ENCODE measurements at places on chromosomes 16 and 17.
A peak's percentile ranks its signal among the peaks of the same experiment; 100 is the strongest.

GRCh38 chr16:79415983-79416640 is 184.4 kb downstream of the MAF start:
- no peak for DNase-seq

GRCh38 chr16:60558936-60559335 is 1477.3 kb downstream of the CDH8 start:
- DNase-seq: no peak

- DNase-seq: no peak
These were observed 113.1 kb downstream of the SOCS1 start for GRCh38 chr16:11142951-11143350.

GRCh38 chr17:56206351-56206750 is 53.1 kb downstream of the ANKFN1 start:
- DNase-seq: no peak

GRCh38 chr16:50151322-50151721 is 1.8 kb upstream of the TENT4B start:
- DNase-seq: no peak

DNA sequence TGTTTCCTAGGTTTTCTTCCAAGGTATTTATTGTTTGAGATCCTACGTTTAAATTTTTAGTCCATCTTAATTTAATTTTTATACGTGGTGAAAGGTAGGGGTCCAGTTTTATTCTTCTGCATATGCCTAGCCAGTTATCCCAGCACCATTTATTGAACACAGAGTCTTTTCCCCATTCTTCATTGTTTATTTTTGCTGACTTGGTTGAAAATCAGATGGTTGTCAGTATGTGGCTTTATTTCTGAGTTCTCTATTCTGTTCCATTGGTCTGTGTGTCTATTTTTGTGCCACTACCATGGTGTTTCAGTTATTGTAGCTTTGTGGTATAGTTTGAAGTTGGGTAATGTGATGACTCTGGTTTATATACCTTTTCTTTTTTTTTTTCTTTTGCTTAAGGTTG is 753.0 kb upstream of the GOT2 start:
- DNase-seq: no peak

DNA sequence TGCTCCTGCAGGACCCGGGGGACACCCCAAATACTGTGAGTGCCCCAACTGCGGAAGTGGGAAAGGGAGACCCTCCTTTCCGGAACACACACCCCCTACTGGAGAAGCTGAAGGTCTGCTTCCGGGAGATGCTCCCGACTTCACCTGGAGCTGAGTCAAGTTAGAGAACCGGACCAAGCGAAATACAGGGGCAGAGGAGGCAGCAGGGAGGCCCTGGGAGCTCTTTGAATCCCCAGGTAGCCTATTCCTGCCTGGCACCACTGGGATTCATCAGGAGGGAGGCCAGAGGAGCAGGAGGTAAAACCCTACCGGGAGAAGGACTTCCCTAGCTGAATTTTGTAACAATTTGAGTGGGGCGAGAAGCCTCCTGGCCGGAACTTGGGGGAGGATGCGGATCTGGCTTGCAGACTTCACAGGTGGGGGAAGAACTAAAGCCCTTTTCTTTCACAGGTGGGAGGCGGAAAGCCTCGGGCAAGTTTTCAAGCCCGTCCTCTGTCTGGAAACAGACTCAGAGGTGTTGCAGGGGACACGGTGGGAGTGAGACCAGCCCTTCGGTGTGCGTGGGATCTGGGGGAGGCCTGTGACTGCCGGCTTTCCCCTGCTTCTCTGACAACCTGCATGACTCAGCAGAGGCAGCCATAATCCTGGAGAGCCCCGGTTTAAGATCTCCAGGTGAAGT is 22.4 kb upstream of the TEKT1 start:
- DNase-seq: no peak

DNA sequence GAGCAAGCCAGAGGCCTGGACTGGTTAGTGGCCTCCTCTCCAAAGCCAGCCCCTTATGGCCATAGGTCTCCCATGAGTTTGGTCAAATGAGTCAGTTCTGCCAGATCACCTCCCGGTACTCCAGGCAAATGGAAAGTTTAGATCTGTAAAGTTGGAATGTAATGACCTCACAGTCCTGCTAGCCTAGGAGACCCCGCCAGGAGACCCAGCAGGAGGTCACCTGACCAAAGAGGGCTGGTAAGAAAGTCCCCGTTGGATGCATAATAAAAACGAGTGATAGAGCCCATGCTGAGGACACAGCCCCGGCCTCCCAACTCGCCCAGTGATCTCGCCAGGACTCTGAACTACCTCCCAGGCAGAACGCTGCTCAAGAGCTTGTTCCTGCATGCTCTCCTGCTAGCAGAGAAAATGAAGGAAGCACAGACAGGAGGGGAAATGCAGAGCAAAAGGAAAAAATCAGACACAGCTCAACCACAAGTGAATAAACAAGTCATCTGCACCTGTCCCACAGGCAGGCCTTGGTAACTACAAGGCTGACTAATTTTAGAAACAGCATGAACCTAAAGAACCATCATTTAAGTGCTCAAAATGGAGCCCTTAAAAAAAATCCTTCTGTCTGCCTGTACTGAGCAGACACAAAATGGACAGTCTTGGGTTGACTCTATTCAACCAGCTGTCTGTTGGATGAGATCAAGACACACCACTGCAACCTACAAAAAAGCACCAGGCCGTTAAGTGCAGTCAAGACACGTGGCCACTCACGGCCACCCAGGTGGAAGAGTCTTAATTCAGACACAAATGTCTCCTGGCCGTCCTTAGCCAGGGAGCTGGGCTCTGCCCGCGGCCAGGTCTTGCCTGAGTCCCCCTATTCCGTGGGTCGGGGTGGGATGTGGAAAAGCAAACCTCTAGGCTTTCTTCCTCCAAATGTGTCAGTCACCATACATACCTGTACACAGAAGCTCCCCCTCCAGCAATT is 9.2 kb downstream of the CDIP1 start:
- no peak for DNase-seq

DNA sequence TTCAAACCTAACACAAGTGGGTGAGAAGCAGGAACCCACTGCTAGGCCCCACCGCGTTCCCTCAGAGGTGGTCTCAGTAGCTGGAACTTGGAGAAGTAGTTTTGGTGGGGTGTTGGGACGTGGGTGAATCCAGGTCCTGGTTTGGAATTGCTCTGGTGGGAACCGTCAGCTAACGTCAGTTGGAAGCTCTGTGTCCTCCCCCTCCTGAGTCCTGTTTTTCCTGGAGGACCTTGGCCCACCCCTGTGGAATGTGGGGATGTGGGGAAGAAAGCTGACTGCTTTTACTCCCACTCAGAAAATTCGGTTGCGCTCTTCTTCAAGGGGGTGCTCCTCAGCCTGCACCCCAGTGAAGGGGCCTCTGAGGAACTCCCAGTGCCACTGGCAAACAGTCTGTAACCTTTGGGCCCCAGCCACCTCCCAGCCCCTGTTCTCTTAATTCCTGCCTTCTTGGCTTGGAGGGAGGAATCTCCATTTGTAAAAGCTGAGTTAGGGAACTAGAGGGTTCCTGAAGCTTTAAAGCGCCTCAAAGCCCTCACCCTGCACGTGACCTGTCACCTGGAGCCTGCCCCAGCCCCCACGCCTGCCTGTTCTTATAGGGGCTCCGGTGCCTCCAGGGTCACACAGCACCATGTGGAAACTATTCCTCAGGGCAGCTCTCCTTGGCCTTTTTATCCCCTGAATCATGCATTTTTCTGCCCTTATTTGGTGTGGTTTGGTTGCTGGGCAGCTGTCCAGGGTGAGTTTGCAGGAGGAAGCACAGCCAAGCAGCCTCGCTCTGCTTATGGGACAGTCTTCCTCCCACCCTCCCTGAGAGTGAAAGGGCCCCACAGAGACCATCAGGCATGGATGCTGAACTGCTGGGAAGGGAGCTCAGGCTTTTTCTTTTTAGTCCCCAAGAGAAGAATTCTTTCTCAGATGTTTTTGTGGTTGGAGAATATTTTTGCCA is 16.2 kb upstream of the NAGLU start:
- no peak for DNase-seq

DNA sequence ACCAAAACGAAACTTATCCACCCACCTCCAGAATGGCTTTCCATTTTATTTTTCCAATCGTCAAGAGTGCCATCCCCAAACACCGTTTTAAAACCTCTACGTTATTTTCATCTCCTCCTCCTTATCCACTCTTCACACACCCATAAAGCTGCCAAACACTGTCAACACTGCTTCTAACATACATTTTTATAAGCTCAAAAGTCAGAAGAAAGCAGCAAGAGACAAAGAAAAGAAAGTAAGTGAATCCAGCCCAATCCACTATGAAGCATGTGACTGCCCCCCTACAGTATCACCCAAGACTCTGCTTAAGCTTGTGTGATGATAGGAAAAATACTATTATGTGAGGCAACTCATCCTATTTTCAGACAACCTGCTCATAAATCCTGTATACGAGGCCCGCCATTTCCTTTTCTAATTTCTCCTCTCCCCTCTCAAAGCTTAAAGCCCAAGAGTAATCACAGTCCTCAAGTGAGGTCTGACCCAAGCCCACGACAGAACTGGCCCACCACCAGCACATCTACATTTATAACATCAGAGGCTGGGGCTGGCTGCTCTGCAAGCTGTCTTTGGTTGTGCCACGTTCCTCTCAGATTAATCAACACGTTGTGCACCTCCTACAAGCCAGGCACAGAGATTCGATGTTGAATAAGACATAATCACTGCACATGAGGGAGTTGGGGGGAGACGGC is 16.3 kb downstream of the USP31 start:
- DNase-seq: no peak

- no peak for DNase-seq
These were observed 23.2 kb downstream of the CMIP start for GRCh38 chr16:81467815-81468214.

DNA sequence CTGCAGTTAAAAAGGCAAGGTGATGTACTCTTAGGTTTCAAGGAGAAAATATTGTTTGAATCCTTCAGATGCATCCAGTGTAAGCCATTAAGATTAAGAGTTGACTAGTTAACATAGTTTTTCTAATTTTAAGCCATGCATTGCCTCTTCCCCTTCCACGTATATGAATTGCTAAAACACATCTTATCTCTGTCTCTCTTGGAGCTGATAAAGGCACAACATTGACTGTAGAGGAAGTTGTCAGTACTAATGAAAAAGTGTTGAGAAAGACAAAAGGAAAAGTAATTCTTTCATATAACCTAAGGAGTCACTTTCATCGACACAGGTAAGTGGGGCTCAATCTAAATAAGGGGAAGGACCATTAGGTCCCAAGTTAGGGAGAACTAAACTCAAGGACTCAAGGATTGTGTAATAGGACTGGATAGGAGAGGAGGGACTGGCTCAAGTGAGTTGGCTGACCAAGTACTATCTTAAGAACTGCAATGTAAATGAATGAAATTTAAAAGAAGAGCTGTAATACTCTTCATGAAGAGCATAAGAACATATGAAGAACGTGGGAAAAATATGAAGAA is 55.6 kb downstream of the GRB7 start:
- no peak for DNase-seq

DNA sequence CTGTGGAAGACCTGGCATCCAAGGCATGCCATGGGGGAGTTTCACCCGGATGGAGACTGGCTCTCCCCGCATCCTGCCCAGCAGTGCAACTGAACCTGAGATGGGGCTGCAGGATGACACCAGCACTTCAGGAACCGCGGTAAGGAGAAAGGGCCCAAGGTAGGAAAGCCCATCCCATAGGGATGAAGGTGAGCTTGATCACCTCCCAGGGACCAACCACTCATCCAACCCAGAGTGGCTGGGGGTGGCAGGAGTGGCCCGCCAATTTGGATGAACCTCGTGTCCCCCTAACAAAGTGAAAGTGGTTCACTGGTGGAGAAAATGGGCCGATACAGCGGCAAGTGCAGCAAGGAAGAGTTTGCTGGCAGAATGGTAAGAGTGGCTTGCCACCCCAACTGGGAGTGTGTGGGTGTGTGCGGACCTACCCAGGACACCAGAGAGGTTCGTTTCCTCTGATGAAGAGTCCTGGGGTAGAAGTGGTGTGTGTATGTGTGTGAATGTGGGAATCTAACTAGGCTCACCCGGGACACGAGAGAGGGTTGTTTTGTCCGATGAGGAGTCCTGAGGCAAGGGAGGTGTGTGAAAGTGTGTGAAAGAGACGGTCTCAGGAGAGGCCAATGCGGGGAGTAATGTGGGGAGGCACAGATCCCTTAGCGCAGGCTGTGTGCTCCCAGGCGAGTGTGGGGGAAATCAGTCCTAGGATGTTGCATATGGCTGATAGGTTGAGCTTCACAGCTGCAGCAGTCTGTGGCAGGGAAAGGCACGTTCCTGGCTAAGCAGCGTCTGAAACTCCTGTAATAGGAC is 22.6 kb downstream of the ACSM1 start:
- no peak for DNase-seq

- peak; percentile 34 for DNase-seq
These were observed 3.5 kb downstream of the C17orf100 start for GRCh38 chr17:6654841-6655731.

DNA sequence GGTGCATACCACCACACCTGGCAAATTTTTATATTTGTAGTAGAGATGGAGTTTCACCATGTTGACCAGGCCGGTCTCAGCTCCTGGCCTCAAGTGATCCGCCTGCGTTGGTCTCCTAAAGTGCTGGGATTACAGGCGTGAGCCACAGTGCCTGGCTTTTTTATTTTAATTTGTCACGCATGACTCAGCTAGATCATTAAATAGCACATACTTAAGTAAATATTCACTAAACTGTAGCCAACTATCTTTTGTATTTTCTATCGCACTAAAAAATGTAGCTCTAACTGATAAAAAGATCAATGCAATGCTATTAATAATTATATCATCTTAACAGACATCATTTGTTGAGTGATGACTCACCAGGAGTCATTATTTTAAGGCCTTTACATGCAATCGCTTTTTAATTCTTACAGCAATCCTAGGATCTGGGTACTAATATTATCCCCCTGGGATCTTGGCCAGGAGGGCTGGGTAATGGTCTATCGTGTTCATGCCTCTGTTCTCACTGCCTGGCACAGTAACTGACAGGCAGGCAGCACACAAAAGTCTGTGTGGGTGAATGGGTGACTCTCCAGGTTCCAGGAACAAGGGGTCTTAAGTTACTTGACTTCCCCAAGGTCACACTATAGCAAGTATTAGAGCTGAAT is 693.5 kb upstream of the EEF2KMT start:
- DNase-seq: no peak

DNA sequence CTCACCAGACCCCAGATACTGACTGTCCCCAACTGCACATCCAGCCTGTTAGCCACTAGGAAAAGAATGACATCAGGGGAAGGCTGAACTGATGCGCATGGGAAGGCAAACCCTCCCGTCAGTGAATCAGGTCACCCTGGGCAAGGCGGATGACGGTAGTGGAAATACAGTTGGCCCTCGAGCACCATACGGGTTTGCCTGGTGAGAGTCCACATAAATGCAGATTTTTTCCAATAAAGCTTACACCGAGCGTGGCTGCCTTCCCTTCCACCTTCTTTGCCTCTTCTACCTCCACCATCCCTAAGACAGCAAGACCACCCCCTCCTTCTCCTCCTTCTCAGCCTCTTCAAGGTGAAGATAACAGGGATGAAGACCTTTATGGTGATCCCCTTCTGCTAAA is 236.1 kb upstream of the TNRC6C start:
- DNase-seq: no peak
